ENCODE measurements at places on chromosomes 12 and 14.

- DNase-seq: no peak
Measured at GRCh38 chr12:6052940-6053329, 71.5 kb downstream of the VWF start.

DNA sequence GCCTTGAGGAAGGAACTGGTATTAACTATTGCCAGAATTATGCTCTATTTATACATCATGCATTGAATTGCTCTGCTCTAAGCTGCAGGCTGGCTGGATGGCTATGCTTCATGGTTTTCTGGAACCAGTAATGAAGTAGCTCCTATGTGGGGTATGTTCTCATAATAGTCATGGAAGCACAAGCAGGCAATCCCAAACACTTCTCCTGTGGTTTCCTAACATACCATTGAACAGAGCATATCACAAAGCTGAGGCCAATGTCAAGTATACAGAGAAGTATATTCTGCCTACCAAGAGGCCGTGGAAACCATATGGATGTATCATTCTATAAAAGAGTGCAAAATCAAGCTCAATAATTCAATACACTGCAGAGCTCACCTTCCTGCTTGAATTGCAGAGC, 1752.4 kb upstream of the FLRT2 start:
- DNase-seq: no peak

- peak; percentile 20 for DNase-seq
Measured at GRCh38 chr12:22530-23201, 43.9 kb upstream of the IQSEC3 start.

DNA sequence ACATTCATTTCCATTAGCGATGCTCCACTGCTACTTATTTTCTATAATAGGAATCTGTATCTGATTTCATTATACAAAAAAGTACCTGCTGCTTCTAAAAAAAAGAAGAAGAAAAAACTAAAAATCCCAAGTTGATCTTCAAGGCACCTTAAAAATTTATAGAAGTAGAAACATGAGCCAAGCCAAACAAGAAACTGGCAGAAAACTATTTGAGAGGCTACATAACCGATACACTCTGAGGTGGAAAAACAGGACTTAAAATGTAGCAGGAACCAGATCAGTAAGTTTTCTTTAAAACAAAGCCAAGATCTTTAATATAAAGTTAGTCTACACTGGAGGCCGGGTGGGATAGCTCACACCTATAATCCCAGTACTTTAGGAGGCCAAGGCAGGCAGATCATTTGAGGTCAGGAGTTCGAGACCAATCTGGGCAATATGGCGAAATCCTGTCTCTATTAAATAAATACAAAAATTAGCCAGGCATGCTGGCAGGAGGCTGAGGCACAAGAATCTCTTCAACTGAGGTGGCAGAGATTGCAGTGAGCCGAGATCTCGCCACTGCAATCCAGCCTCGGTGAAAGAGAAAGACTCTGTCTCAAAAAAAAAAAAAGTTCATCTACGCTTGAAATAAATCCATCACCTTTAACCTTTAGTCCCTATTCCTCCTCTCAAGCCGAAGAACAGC, 278.6 kb downstream of the MED13L start:
- DNase-seq: no peak

GRCh38 chr12:131122631-131123030, 168.9 kb downstream of the ADGRD1 start:
- DNase-seq: no peak

GRCh38 chr14:24122898-24123297, 7.6 kb upstream of the FITM1 start:
- no peak for DNase-seq

- no peak for DNase-seq
Measured at GRCh38 chr14:44662250-44662891, 155.3 kb upstream of the FSCB start.

DNA sequence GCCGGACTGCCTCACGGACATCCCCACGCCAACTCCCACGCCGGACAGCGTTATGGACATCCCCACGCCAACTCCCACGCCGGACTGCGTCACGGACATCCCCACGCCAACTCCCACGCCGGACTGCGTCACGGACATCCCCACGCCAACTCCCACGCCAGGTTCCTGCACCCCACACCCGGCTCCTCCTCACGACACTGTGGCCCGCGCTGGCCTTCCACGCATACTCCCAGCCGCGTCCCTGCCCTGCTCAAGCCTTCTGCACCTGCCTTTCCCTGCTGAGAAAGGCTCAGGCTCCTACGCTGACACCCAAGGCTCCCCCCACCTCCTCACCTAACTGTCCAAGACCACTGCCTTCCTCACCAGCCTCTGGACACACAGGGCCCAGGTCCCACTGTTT, 9.7 kb downstream of the CACNA2D4 start:
- no peak for DNase-seq

- no peak for DNase-seq
Measured at GRCh38 chr14:68865542-68865941, 72.7 kb upstream of the ZFP36L1 start.

DNA sequence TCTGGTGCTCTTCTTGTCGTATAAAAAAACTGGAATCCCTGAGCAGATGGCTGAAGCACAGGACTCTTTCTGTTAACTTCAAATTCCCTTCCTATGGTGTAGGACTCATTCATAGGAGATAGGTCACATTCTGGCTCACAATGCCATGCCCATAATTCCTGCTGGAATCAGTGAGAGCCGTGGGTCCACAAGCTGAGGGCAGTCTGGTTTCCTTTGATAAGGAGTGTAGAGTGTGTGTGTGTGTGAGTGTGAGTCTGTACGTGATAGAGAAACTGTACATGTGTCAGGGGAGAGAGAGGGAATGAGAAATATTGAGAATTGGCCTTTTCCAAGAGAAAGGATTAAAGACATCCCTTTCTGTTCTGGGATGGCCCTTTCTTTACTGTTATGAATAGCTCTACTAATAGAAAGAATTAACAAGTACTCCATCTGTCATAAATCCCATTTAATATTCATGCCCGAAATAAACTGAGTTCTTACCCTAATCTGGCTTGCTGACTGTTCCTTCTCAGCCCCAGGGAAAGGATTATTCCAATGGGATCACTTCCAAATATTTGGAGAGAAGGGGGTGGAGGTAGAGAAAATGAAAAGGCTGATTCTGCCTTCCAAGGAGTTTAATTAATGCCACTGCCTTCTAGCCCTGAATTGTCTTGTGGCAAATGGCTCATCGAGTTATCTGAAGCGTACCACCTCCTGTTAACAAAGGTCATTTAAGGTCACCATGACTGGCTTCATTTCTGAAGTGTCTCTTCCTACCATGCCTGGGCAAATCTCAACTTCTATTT, 79.0 kb downstream of the TMX1 start:
- DNase-seq: no peak

DNA sequence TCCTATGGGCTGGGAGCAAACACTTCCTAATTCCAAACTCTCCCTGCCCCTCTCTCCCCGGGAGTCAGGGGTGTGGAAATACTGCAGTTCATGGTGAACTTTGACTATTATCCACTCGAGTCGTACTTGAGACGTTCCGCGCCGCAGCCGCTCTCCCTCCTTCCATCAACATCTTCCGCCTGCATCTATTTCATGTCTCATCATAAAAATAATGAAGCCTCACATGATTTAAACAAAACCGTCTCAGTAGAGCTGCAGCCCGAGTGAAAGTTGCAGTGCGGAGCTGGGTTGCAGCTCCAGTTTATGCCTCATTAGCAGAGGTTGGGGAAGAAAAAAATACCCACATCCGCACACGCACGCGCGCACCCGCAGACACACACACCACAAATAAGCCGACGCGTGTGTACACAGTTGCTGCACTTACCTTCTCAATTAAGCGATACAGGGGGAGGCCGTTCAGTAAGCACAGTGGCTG, 283 bp downstream of the LMO3 start:
- no peak for DNase-seq

DNA sequence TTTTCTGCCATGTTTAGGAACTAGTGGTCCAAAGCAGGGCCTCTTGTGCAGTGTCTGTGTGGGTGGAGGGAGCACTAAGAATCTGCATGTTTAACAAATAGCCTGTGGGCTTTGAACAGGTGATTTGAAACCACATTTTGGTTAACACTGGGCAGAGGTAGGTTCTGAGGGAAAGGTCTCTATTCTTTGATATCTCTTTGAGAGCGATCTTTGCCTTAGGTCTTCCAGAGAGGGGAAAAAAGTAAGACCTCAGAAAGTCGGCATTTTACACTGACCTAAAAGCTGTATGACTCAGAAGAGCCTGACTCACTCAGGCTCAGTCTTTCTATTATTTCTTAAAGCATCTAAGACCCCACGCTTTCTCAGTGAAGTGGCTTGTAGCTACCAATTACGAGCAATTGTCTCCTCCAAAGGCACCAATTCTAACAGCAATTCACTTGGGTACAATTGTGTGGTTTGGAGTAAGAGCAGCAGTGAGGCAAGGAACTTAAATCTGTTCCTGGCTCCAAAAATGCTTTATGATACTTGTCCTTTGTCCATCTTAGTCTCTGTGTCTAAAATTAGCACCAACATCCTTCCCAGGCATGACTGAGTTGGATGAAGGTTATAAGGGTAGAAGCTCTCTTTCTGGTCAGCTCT, 8.8 kb downstream of the EIF2B2 start:
- no peak for DNase-seq

DNA sequence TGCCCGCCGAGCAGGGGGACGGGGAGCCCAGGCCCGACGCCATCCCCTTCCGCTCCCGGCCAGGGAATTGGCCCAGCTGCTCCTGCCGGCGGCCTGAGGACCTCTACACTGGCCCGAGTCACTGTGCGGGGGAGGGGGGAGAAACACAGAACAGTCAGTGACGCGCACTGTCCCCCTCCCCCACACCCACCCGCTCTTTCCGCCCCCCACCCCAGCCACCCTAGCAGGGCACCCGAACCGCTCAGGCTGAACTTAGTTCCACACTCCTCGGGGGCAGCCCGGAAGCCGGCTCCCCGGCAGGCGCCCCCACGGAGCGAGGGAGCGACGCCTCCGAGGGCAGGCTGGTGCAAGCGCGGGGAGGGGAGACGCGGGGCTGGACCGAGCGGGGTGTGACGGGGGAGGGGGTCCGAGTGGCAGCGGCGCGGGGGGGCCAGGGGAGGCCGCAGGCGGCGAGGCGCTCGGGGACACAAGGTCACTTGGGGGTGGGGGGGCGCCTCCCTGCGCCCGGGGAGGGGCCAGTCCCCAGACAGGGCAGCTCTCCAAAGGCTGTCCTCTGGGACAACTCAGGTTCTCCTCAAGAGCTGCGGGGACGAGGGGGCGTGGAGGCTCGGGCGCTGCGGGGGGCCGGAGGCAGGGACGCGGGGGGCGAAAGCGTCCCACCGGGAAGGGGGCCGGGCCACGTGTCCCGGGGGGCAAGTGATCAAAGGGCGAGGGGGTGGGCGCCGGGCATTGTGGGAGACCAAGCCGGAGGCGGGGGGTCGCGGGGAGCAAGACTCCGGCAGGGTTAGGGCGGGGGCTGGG, 648 bp downstream of the CHD4 start:
- DNase-seq: peak; percentile 69

- DNase-seq: no peak
Measured at GRCh38 chr12:114041136-114041535, 75.0 kb upstream of the RBM19 start.

- no peak for DNase-seq
Measured at GRCh38 chr12:32273712-32274111, 125.6 kb upstream of the FGD4 start.

DNA sequence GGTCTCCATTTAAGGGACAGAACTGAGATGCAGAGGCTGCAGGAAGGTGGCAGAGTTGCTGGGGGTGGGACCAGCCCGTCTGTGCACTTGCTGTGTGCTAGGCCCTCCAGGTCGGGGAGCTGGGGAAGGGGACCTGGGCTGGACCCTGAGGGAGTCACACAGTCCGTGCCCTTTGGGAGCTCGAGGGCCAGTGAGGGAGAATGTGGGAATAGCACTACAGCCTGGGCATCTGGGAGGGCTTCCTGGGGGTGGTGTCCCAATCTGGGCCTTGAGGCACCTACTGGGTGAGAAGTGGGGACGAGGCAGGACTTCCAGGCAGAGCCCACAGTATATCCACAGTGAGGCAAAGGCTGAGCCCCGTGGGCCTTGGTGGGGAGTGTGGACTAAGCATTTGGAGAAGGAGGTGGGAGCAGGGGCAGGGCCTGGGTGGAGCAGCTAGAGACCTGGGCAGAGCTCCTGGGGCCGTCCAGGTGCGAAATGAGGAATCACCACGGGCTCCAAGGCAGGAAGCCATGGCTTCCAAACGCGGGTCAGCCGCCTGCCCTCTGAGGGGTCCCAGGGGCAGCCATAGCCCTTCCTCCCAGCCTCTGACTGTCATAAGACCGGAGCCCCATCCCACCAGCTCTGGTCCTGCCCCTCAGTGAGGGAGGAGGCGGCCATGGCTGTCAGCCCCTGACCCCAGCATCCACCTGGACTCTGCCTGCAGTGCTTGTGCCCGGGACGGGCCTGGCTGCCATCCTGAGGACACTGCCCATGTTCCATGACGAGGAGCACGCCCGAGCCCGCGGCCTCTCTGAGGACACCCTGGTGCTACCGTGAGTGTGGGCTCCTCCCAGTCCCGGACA, 6.6 kb downstream of the ASPG start:
- no peak for DNase-seq

- DNase-seq: peak; percentile 32
Measured at GRCh38 chr12:65121049-65121955, at the start of gene WIF1. WIF1 (minus strand) TSS chr12:65121305; CDS start chr12:65121191, 114 bp downstream.

DNA sequence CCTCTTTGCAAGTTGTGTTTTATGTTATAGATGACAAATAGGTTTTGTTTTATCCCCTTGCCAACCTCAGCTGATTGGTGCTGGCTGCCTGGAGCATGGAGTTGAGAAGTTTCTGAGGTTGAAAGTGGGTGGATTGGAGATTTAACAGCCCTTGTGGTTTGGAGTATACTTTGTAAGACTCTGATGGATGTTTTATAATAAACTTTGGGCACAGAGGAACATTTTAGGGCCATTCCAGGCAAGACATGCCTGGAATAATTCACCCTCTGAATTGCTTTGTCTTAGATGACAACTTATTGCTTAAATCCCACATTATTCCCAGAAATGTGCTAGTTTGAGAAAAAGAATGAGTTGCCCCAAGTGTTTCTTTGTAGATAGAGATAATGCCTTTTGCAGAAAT, 158.9 kb downstream of the SLC5A8 start:
- no peak for DNase-seq

DNA sequence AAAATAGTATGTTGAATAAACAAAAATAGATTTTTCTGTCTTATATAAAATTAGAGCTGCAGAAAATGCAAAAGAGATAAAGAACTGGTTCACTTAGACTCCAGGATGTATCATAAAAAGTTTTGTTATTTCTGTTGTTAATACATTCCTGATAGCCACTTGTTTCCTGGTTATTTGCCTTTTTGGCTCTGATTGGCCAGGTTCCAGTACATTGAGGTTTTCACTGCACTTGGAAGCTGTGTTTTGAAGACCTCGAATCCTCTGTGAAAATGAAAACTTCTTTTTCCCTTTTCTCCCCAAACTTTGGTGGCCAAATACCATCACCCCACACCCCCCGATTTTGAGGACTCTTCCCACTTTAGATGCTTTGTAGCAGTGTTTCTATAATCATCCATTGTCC, 525.3 kb downstream of the MED13L start:
- DNase-seq: no peak

All from suppressor macrophage (primary cell).